ENCODE measurements at places on chromosomes 13 and 19. TPM values are rescaled to one million over a fixed set of nuclear protein-coding genes. Genes with fewer than 3 reads are reported as not detected.

DNA sequence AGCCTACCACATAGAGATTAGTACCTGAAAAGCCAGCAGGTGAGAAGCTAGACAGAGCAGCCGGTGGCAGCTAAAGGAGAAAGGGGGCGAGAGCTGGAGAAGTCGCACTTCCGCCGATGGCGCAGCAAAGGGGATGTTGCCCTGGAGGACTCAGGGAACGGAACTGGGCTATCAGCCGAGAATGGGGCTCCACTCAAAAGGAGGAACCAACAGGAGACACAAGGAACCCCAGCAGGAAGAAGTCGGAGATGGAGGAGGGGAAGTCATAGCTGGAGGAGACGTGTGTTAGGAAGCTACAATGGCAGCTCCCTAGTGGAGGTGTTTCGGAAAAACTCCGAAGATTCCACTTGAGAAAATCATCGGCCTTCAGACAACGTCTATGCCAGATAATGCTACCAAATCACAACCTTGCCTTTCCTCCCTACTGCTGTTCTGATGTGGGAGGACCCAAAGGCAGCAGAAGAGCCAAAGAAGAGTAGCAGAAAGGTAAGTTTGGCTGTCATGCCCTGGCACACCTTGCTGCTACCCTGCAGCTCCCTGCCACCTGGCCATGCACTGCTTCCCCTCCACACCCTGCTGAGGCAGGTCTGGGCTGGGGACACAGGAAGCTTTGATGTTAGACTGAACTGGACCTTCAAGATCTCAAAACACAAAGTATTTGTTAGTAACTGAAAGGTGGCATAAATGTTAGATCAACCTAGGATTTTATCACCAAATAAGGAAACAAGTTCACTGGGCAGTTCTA is 127.9 kb downstream of the DLEU7 start:
- no peak for DNase-seq

DNA sequence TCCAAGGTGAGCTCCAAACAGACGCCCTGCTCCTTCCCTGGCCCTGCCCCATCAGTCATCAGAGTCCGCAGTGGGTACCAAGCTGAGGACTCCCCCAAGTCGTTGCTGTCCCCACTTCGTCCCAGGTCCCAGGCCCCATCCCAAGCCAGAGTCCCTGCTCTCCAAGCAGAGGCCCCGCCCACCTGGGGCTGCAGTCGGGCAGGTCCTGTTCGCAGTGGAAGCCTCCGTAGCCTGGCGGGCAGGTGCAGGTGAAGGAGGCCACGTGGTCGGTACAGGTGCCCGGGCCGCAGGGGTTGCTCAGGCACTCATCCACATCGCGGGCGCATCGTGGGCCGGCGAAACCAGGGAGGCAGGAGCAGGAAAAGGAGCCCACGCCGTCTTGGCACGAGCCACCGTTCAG is 19.4 kb downstream of the NOTCH3 start:
- no peak for DNase-seq

- no peak for DNase-seq
Measured at GRCh38 chr13:95708811-95709500, 32.0 kb downstream of the DNAJC3 start.

Gene FGF9
- 4.3 TPM for total RNA-seq

Gene SMARCA4
- 134 TPM for total RNA-seq

DNA sequence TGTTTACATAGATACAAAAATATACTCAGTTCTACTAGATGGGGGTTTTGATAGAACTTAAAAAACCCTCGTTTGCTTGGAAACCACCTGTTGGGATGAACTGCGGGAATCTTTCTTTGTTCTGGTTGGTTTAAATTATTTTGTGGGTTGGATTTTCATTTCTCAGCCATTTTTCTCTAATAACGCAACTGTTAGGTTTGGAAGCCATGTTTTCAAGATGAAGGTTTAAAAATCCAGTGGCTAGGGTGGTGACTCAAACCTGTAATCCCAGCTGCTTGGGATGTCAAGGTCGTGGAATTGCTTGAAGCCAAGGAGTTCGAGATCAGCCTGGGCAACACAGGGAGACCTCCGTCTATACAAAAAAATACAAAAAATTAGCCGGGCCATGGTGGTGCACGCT is 1.6 kb downstream of the URI1 start:
- DNase-seq = no peak

GRCh38 chr19:19406878-19407632 is 1.6 kb downstream of the GATAD2A start:
- peak; percentile 52 for DNase-seq

Gene MBD3L2
- not detected for total RNA-seq

Gene CEACAM16
- total RNA-seq = not detected

DNA sequence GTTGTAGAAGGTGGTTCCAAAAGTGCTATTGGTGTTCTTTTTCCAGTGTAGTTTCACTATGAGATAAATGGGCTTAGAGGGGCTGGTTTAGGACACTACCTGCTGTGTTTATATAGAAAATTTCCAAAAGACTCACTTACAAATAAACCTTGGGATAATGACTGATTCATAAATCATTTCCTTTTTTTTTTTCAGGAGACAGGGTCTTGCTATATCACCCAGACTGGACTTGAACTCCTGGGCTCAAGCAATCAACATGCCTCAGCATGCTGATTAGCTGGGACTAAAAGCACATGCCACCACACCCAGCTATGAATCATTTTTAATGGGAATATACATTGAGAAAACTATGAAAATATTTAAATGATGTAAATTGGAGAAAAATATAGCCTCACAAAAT is 376.6 kb downstream of the PCDH9 start:
- no peak for DNase-seq

Gene ZNF600
- total RNA-seq = 1.9 TPM

Gene NOTCH3
- total RNA-seq = 0.44 TPM

Gene ZFP28
- total RNA-seq = 1.8 TPM

GRCh38 chr13:101757446-101758039 is 305.1 kb downstream of the ITGBL1 start:
- DNase-seq = no peak

Gene DACT3
- 1.7 TPM for total RNA-seq

DNA sequence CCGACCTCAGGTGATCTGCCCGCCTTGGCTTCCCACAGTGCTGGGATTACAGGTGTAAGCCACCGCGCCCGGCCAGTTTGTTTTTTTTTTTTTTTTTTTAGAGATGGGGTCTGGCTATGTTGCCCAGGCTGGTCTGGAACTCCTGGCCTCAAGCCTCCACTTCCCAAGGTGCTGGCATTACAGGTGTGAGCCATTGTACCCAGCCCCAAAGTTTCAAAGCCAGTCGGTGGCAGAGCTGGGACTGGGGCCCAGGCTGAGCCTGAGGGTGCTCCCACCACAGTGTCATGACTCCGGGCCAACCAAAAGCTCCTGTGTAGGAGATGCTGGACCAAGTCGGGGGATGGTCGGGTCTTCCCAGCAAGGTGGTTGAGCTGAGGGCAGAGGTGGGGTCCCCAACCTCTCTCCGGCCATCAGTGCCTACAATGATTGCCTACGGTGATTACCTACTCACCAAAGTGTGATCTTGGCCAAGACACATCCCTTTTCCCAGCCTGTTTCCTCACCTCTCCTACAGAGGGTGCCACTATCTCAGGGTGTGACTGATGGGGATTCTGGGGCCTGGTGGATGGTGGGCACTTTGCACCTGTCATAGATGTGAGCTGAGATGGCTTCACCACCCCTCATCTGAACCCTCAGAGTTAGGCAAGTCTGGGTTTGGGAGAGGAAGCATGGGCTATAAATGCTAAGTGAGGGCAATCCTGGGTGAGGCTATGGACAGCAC is 5.9 kb upstream of the SAMD1 start:
- no peak for DNase-seq

DNA sequence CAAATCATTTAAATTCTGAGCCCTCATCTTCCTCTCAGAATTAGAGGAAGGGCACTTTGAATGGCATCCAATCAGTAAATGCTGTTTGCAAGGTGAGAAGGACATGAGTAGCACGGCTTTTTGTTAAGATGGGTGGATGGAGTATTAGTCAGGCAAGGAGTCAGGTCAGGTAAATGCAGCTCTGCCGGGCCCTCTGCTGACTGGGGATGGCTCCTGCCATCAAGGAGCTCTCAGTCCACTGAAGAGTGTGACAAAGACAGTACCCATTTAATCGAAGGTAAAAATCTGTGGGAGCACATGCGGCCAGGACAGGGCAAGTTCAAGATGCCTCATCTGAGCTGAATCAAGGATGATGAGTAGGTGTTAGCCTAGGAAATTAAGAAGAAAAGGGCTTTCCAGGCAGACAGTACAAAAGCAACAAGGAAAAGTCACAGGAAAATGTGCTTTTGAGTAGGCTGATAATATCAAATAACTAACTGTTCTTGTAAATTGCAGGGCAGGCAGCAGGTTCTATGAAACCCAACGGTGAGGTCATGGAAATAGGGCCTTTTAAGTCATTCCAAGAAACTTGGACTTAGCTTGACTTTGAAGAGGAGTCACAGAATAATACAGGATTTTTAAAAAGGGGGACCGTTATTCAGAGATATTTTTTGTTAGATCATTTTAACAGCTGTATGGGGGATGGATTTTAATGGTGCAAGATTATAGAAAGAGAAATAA is 670.5 kb upstream of the ARGLU1 start:
- DNase-seq = no peak

DNA sequence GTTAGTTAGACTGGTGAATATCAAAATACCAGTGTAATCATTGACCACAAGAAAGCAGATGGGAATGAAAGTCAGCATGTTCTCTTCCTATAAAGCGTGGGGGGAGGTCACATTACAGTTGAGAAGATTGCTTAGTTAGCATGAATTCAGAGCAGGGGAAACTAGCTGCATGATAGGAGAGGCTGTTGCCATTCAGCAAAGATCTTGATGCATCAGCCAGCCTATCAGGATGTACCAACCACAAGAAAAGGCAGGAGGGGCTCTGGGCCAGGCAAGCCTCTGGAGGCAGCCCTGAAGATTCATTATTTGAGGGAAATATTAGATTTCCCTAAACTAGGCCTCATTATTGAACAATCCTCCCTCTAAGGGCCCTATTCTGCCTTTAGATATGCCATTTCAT is 5.0 kb upstream of the MTMR6 start:
- DNase-seq = no peak

Gene IL17D
- total RNA-seq = 2.2 TPM

GRCh38 chr19:19134687-19135158 is 3.6 kb downstream of the TMEM161A start:
- DNase-seq = no peak

DNA sequence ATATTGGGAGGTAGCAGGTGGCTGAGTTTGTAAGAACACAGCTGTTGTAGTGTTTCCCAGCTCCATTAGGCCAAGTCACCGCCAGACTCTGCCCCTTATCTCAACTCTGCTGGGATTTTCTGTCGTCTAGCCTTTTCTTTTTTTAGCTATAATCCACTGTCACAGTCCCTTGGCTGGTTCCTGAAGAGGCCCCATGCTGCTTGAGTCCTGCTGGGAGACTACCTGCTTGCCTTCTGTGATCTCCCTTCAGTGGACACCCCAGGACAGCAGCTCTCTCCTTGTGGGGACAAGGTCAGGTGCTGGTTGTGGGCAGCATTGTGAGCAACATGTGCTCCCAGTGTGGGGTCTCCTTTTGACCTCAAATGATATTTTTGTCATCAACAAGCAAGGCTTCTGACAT is 195.0 kb upstream of the ATXN8OS start:
- DNase-seq = no peak

Gene LSR
- 0.33 TPM for total RNA-seq

Gene SOX21
- not detected for total RNA-seq

Gene SYMPK
- total RNA-seq = 70.7 TPM

DNA sequence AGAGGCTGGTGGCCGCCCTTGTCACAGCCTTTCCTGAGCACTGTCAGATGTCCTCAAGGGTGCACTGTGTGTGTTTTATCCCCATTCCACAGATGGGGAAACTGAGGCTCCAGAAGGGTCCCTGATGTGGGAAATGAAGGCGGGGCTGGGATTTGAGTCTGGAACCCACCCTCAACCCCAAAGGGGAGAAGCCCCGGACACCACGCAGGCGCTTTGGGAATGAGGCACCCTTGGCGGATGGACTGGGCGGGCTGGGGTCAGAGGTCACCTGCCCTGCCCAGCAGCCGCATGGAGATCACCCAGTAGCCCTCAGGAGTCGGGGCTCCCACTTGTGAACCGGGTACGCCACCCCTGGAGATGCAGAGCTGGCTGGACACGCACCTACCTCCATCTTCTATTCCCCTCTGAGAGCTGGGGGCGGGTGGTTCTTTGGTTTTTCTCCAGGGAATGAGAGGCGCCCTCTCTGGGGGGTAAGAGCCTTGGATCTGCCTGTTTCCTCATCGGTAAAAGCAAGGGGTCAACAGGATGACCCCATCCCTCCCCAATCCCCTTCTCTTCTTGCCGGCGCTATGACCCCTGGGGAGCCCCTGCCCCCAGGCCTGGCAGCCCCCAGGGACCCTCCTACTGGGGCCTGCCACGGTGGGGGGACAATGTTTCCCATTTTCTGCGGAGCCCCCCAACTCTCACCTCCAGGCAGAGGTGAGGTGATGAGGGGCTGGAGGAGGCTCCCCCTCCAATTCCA is 8.3 kb upstream of the ONECUT3 start:
- DNase-seq = no peak

Gene ZNF865
- total RNA-seq = 0.69 TPM

Gene FAM32A
- 128 TPM for total RNA-seq

DNA sequence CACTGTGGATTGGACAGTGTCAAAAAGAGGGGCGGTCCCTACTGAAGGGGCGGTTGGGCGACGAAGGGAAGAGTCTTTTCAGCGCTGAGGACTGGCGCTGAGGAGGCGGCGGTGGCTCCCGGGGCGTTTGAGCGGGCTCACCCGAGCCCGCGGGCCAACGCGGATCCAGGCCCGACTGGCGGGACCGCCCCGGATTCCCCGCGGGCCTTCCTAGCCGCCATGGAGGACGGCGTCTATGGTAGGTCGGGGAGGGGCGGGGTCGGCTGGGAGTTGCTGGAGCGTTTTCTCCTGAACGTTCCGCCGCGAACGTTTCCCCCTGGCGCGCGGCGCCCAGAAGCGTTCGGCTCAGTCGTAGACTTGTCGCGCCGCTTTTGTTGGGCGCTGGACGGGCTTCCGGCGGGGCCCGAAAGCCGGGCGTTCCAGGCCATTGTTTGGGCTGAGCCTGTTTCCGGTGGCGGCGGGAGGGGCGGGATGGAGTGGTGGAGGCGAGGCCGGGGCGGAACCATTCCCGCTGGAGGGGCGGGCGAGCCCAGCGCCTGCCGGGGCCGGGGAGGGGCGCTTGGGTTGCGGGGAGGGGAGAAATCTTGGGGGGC is at the start of gene CYTH2:
TSS of gene CYTH2 (plus strand) at position 81 of the 593 bp plus-strand sequence. CDS start at position 220, 139 bp downstream.
- peak; percentile 91 for DNase-seq
